ENCODE measurements at places on chromosomes 4 and X. TPM values are rescaled to one million over a fixed set of nuclear protein-coding genes. Genes with fewer than 3 reads are reported as not detected.

Gene RAI2
- not detected for total RNA-seq

Gene SORBS2
- total RNA-seq = not detected

Gene ARHGAP36
- not detected for total RNA-seq

Gene LSM6
- total RNA-seq = 10.7 TPM

Gene LRP2BP
- total RNA-seq = not detected

Gene ARX
- not detected for total RNA-seq

Gene ZNF157
- not detected for total RNA-seq

Gene PCDH7
- total RNA-seq = 55.4 TPM

Gene DMD
- 3.2 TPM for total RNA-seq

Gene RPL34
- 697 TPM for total RNA-seq

Gene TIMP1
- 2,007 TPM for total RNA-seq

Gene OPRPN
- total RNA-seq = not detected

Gene SLC38A5
- total RNA-seq = 76.1 TPM

Gene MAOB
- total RNA-seq = 0.89 TPM

Gene SULT1B1
- 1.2 TPM for total RNA-seq

Gene GBA3
- not detected for total RNA-seq

Gene TCP11X2
- not detected for total RNA-seq

Gene CENPE
- 14.4 TPM for total RNA-seq

Gene TKTL2
- not detected for total RNA-seq

Gene EGFL6
- total RNA-seq = not detected

Gene PAK3
- total RNA-seq = 0.58 TPM

Gene DKK2
- not detected for total RNA-seq

Gene SLC4A4
- 0.58 TPM for total RNA-seq

Gene GSX2
- total RNA-seq = not detected

Gene CT45A5
- not detected for total RNA-seq

Gene S100P
- not detected for total RNA-seq

Gene PLAC1
- total RNA-seq = 2.0 TPM

Measured in myometrial cell (primary cell).